ENCODE measurements at places on chromosomes 12 and 14.
A peak's percentile ranks its signal among the peaks of the same experiment; 100 is the strongest.

DNA sequence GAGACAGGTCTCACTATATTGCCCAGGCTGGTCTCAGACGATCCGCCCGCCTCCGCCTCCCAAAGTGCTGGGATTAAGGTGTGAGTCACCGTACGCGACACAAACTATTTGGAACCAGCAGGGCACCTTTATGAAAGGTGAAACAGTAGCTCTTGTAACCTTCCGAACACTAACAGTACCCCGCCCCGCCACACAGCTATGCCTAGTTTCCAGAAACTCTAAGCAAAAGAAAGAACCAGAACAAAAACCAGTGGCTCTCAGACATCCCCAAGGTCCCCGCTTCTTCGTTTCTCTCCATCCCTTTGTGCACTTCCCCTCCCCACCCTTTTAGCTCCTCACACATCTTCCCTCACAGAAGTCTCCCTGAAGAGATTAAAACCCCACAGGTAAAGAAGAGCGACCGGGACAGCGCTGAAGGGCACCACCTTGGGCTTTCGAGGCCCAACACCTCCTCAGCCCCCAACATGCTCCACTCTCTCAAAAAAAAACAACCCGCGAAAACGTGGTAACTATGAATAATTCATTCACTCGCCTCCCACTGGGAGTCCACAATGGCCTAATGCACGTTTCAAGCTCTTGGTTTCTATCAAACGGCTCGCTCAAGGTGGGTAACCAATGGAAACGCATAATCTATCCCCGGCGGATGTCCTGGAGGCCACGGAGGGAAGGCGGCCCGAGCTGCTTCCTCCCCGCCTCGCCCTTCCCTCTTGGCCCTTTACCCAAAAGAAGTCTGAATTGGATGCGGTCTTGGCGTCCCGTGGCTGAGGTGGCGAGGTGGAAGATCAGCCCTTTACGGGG is 877 bp downstream of the BAG5 start:
- peak; percentile 18 for DNase-seq

GRCh38 chr12:48786591-48787544 is 2.0 kb downstream of the ADCY6 start:
- DNase-seq = no peak

GRCh38 chr14:90345239-90345557 is 13.5 kb upstream of the NRDE2 start:
- no peak for DNase-seq

- DNase-seq = no peak
Measured at GRCh38 chr14:63011623-63012022, 33.6 kb downstream of the KCNH5 start.

DNA sequence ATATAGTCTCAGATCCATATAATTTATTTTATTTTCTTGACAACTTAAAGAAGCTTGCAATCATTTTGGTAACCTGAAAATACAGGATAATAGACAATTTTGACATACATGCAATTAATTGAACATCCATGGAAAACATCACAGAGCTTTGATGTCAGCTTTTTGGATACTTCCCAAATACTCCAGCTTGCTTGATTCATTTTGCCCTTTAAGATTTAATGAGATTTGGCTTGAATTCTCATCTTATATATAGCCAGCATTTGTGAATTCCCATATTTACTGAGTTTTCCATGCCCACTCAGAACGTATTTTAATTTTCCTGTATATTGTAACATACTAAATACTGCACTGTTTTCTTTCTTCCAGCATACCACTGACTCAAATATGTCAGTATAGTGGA is 803.0 kb upstream of the MGAT4C start:
- DNase-seq = no peak

DNA sequence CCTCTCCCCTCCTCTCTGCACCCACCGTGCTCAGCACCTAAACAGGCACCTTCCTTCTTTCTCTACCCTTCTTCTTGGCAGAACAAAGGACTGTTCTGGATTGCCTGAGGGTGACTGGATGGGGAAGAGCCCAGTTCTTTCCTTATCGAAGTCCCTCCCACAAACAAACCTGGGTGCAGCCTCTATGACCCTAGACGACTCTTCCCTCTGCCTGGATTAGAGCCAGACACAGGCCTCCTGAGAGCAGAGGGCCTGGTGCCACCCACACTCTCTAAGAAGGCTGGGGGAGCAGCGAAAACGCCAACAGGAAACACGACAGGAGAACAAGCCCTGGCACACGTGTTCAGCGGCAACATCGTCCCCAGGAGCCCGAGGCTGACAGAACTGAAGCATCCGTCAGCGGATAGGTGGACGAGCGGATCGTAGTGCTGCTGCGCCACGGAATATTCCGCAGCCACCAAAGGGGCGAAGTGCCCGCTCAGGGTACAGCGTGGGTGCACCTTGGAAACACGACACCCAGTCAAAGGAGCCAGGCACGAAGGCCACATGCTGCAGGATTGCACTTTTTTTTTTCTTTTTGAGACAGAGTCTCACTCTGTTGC is 38.0 kb downstream of the RIMBP2 start:
- DNase-seq = no peak

DNA sequence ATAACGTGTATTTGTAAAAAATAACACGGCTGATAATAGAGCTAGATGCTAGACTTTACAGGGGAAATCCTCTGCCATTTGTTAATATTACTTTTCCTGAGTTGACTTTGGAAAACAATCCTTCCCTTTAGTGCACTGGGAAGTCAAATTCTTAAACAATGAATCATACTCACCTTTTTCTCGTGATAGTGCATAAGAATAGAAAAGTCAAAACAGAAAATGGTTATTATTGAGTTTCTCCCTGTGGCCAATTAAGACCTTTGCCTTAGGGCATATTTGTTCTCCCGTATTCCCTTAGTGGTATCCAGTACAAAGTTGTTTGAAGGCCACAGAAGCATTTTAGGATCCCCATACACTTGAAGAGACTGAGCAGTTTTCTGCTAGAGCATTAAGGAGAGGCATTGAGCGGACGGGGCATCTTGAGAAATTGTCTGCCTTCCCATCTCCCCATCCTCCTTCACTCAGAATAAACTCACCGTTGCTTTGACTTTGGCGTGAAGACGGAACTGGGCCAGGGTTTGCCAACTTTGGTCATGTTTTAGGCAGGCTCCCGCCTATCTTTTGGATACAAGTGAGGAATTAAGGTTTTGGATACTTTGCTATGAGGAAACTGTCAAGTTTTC is 171.3 kb downstream of the TMTC2 start:
- DNase-seq = no peak

- DNase-seq = no peak
Measured at GRCh38 chr12:84542289-84542688, 370.3 kb downstream of the SLC6A15 start.
